Activated naive CD4-positive, alpha-beta T cell treated with anti-CD3 and anti-CD28 coated beads, Interleukin-2, amount 10 ng/mL, durations not matched to agents 7 days and 5 days (primary cell): ENCODE measurements at places on chromosomes 6 and 20.

- DNase-seq, result no peak
Observed at GRCh38 chr6:156585859-156586258, 191.3 kb upstream of the ARID1B start.

DNA sequence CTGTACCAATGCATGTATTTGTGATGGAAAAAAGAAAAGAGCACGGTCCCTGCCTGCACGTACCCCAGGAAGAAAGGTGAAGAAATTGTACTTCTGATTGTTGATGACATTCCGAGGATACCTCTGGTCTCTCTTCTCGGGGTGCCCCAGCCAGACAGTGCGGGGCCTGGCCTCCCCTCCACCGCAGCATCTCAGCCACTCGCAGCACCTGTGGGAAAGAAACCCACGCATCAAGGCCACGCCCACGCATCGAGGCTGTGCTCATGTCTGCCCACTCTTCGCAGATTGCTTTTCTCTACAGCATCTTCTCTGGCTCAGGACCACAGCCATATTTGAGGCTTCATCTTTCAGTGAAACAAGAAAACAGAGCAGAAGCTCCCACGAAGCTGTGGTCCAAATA lies 38.4 kb downstream of the ATP9A start:
- no peak for DNase-seq

- no peak for DNase-seq
Observed at GRCh38 chr6:4883298-4883697, 107.1 kb downstream of the CDYL start.

- DNase-seq, result peak; percentile 22
Observed at GRCh38 chr20:52103913-52104545, 87.5 kb downstream of the ZFP64 start.

DNA sequence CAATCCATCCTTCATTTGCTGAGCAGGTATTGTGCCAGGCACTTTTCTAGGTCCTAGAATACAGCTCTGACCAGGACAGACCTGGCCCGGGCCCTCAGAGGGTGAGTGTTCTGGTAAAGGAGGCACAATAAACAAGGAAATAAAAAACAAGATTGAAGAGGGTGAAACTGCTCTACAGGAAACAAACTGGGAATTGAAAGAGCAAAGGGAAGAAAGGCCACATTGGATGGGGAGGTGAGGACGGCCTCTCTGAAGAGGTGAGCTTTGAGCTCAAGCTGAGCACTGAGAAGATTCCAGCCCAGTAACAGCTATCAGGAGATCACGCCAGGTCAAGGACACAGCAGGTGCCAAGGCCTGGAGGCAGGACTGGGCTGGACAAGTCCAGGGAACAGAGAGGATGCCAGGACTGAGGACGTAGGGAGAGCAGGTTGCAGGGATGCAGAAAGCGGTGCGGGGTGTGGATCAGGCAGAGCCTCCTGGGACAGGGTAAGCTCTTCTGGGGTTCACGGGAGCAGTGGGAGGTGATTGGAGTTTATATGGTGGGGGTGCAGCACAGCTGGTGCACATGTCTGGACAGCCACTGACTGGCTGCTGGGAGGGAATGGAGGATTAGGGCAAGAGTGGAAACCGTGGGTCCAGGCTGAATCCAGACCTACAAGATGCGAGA lies 433.3 kb downstream of the PREX1 start:
- DNase-seq, result no peak

GRCh38 chr20:11060423-11061185 lies 386.8 kb upstream of the JAG1 start:
- DNase-seq, result no peak

- DNase-seq, result no peak
Observed at GRCh38 chr20:43569282-43569681, 10.5 kb downstream of the SGK2 start.
